Stimulated activated CD8-positive, alpha-beta memory T cell treated with anti-CD3 and anti-CD28 coated beads, Interleukin-15, amount 100 ng/mL, for 24 hours (primary cell): ENCODE measurements at places on chromosomes 12 and 14.

GRCh38 chr14:90720336-90720735 lies 95.9 kb downstream of the TTC7B start:
- no peak for DNase-seq

DNA sequence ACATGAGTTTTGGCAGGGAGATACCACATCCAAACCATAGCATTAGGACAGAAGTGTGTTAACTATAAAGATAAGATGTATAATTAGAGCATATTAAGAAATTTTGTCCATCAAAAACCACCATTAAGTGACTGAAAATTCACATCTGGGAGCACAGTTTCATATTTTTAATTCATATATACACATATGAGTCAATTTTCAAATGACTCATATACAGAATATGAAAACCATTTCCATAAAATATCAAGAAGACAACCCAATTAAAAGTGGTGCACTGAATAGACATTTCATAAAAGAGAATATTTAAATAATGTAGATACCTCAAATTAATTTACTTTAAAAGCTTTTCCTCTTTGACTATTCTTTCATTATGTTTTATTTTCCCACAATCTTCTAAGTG lies 25.3 kb downstream of the MUCL1 start:
- DNase-seq, result no peak

DNA sequence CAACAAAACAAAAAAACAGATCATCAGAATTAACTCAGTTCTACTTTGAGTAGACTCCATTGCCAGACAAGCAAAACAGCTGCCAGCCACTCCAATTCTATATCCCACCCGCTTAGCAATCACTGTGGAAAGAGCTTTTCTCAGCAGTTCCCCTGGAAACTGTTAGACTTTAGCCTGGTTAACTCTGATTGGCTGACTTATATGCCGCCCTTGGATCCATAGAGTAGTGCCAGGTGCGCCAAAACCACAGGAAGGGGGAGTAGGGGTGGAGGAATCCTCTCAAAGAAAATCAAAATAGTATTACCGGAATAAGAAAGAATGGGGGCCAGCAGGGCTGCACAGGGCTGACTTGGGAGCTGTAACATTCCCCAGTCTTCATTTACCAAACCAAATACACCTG lies 5.4 kb upstream of the EML5 start:
- DNase-seq, result no peak

- DNase-seq, result no peak
These were observed 74.1 kb downstream of the ESR2 start for GRCh38 chr14:64220056-64220455.

- peak; percentile 37 for DNase-seq
These were observed 448.5 kb downstream of the TMEM121 start for GRCh38 chr14:105974902-105975301.
